ENCODE measurements at places on chromosomes 5 and 9.

GRCh38 chr9:124574534-124575375 is 67.6 kb upstream of the NR5A1 start:
- DNase-seq, result no peak

GRCh38 chr9:16673171-16673570 is 197.3 kb downstream of the BNC2 start:
- no peak for DNase-seq

DNA sequence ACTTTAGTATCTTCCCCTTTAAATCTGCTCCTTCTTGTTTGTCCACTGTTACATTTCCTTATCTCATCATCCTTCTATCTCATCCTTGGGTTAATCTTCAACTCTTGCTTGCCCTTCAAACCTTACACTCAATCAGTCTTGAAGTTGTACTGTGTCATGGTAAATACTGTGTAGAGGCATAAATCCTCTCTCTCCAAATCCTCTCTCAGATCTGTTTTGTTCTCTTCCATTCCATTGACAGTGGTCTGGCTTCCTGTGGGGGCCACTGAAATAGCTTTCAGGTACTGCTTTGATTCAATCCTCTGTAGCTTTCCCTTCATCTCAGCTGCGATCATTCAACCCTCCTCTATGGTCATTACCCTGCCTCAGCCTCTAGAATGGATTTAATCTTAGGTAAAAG is 104.0 kb downstream of the PLCXD3 start:
- DNase-seq, result no peak

GRCh38 chr9:116067566-116067965 is 86.0 kb upstream of the PAPPA start:
- DNase-seq, result no peak

DNA sequence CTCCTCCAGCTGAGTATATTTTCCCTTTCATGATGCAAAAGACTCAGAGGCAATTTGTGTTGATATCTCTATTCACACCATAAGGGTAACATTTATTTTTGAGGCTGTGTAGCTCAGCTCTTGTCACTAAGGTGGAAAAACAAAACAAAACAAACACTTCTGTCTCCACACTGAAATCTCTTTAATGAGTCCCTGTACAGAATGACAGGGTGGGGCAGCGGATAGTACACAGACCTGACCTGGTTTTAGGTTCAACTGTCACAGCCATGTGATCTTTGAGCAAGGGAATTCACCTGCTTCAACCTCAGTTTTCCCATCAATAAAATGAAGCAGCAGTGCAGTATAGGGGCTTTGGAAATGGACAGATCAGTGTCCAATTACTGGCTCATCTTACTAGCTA is 29.3 kb downstream of the TLR4 start:
- no peak for DNase-seq

GRCh38 chr9:87375397-87376073 is 122.1 kb upstream of the DAPK1 start:
- DNase-seq, result no peak

GRCh38 chr5:107542831-107543231 is 127.9 kb downstream of the EFNA5 start:
- DNase-seq, result no peak

DNA sequence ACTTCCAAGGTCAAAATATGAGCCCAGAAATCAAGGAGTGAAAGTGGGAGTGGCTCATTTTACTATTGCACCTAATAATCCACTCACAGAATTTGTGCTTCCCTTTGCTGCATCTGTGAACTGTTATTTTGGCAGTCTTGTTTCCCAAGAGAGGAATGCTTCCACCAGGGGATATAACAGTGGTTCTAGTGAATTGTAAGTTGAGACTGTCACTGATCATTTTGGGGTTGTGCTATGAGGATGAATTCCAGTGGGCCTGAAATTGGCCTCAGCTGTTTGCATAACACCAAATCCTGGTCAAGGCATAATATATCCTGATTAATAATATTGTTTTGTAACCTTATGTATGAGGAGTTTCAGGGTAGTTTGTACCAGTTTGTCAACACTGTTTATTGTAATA is 14.4 kb downstream of the FAM200C start:
- no peak for DNase-seq

GRCh38 chr9:89555451-89556375 is 49.1 kb upstream of the GADD45G start:
- DNase-seq, result no peak

- no peak for DNase-seq
Measured at GRCh38 chr5:178545176-178545575, 45.0 kb downstream of the COL23A1 start.

GRCh38 chr5:1356873-1357787 is 12.2 kb upstream of the CLPTM1L start:
- DNase-seq, result peak; percentile 5

GRCh38 chr5:180607861-180608571 is 16.7 kb upstream of the SCGB3A1 start:
- DNase-seq, result no peak

DNA sequence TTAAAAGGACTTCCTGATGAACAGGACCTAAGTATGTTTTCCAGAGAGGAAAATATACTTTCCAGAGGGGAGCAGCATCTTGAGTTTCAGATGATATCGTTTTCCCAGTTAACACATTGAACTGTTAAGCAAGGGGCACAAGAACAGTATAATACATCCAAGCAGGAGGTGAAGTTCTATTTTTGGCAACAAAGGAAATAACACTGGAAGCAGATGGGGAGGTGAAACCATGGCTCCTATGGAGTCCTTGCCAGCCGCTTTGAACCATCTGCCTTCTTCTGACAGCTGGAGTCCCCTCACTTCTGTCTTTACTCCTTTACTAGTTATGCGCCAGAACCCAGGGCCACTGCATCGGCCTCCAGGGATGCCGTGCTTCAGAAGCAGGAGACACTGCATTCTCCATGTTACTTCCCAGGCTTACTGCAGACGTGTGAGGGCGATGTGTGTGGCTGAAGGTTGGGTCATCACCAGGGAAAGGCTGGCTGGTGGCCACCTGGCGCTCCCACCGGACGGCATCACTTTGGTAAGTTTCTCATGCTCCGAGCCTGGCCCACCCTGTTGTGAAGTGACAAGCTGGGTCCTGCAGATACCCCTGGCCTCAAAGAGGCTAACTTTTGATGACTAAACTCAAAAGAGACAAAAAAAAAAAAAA is 77.8 kb downstream of the TTLL11 start:
- DNase-seq, result no peak

GRCh38 chr5:51685419-51685818 is 302.2 kb downstream of the ISL1 start:
- no peak for DNase-seq

DNA sequence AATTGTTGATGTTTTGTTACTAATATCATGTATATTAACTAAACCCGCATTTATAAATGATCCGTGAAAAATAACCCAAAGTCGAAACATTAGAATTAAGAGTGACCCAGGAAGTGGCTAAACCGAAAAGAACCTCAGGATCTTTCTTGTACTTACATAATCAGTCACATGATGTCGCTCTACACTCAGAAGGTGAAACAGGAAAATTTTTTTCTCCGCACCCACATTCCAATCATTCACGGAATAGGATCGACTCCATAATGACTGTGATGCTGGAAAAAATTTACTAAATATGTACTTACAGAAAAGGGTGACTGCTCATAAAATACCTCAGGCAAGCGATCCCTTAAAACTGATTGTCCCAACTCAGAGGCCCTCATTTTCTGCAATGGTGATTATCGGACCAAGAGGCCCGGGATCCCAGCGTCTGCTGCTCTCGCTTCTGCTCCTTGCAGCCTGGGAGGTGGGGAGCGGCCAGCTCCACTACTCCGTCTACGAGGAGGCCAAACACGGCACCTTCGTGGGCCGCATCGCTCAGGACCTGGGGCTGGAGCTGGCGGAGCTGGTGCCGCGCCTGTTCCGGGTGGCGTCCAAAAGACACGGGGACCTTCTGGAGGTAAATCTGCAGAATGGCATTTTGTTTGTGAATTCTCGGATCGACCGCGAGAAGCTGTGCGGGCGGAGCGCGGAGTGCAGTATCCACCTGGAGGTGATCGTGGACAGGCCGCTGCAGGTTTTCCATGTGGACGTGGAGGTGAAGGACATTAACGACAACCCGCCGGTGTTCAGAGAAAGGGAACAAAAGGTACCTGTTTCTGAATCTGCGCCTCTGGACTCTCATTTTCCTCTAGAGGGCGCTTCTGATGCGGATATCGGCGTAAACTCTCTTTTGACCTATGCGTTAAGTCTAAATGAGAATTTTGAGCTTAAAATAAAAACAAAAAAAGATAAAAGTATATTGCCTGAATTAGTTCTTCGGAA is at the start of gene PCDHA12:
TSS of gene PCDHA12 (plus strand) at position 224 of the 981 bp plus-strand sequence. CDS start at position 389, 165 bp downstream.
- DNase-seq, result no peak

DNA sequence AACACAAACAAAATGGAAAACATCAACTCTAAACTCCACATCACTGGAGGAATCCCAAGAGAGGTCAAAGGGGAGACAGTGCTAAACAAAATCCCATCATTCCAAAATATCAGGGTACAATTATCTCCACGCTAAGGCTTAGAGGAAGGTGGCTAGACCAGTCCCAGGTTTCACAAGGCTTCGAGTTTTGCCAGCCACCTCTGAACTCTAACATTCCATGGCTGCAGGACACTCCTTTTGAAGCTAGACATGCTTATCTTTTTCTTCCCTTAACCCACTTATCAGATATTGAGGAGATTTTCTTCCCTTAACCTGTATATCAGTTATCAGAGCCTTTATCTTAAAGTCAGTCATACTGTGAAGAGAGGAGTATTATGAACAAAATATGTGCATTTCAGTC is 53.3 kb downstream of the GLDC start:
- DNase-seq, result no peak

DNA sequence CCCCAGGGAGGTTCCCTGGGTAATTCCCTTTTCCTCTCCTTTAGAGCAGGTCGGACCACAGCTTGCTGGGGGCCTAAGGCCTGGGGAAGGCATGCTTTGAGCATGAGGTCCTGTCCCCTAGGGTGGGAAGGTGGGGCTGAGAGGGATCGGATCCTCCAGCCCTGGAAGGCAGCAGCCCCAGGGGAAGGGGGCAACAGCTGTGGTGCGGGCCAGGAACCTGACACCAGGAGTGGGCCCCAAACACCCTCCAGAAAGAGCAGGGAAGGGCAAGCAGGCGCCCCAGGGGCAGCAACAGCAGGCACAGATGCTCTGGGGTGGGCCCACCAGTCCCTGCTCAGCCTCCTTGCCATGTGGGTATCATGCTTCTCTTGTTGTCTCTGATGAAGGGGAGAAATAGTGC is 3.2 kb upstream of the CORO2A start:
- no peak for DNase-seq

DNA sequence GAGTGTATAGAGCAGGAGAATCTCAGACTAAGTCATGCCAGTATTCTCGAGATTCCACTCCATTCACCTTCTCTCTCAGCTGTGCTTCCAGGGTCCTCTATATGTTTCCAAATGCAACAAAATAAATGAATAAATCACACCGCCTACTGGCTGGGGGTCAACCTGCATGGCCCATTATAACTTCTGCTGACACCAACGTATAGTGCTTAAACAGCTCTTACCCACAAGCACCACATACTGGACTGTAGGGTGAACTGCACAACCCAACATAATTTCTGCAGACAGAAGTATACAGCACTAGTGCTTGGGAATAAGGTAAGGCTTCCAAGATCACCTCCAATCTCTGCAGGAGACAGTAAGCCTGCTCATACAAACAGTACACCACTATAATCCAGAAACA is 33.1 kb upstream of the HTR4 start:
- peak; percentile 50 for DNase-seq

- DNase-seq, result no peak
Measured at GRCh38 chr5:133108481-133108921, 56.7 kb downstream of the HSPA4 start.

- DNase-seq, result no peak
Measured at GRCh38 chr5:148063861-148064260, at the start of gene SPINK5. SPINK5 (plus strand) TSS chr5:148063980; CDS start chr5:148064045, 65 bp downstream.

GRCh38 chr9:130763331-130764171 is 70.0 kb downstream of the EXOSC2 start:
- DNase-seq, result no peak

DNA sequence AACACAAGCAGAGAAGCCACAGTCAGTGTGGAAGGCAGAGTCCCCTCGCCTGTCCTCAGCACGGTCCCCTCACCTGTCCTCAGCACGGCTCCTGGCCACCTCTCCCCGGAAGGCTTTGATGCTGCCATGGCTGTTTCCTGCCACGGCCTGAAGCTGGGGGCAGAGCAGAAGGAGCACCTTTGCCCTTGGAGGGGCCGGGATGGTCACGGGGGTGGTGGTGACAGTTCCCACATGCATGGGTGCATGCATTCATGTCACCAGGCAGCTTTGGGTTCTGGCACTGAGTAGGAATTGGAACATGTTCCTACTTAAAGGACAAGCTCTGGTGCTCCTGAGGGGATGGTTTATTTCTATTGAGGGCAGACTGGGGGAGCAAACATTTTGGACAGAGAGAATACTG is 57.8 kb upstream of the PHYKPL start:
- DNase-seq, result no peak

DNA sequence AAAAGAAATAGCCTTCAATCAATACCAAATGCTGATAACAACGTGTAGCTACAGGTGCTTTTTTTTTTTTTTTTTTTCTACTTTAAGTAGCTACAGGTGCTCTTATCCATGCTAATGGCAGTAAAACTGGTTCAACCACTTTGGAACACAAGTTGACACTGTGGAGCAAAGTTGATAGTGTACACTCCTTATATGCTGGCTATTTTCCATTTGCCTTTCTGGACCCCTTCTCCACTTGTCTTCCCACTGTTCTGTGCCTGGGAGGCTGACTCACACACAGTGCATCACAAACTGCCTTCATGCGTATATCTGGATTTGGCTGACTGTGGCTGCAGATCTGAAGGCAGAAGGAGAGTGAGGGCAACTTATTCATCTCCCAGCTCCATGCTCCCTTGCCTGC is 247.9 kb downstream of the MSX2 start:
- no peak for DNase-seq

DNA sequence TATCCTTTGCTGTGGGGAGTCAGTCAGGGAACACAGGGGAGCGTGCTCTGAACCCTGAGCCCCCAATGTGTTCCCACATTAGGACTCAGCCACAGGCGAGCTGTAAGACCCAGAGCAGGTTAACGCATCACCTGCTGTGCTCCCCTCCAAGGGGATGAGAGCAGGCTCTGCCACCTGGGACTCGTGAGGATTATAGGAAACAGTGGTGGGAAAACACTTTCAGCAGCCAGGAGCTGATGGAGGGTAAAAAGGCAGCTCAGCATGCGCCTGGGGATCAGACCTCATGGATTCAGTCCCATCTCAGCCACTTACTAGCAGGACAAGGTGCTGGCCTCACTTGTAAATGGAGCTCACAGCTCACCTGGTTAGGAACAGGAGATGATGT is 9.2 kb downstream of the JADE2 start:
- no peak for DNase-seq

DNA sequence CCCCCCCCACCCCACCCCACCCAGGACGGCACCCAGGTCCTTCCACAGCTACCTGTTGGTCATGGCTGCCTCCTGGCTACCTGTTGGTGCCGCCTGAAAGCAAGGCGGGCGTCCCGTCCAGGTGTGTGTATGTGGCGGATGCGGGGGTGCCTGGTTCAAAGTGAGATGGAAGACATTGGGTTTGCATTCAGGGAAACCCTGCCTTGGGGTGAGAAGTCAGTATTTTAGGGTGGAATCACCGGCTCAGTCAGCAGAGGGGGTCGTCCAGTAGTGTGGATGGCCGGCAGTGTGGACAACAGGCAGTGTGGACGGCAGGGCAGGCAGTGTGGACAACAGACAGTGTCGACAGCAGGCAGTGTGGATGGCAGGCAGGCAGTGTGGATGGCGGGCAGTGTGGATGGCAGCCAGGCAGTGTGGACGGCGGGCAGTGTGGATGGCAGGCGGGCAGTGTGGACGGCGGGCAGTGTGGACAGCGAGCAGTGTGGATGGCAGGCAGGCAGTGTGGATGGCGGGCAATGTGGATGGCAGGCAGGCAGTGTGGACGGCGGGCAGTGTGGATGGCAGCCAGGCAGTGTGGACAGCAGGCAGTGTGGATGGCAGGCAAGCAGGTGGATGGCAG is 28.0 kb downstream of the NKD2 start:
- DNase-seq, result no peak

GRCh38 chr9:70195456-70195855 is 63.3 kb upstream of the SMC5 start:
- no peak for DNase-seq
